H9 (cell line): ENCODE measurements at places on chromosomes 2 and 18.

- no peaks in the 10 kb centered on the region for H3K4me1 ChIP-seq
- no peak overlapping the region for H3K4me3 ChIP-seq
- H3K36me3 ChIP-seq: no peaks in the 10 kb centered on the region
- H3K27ac ChIP-seq: no peak overlapping the region
These were observed 200.9 kb upstream of the RAB6C start for GRCh38 chr2:129778584-129778877.

DNA sequence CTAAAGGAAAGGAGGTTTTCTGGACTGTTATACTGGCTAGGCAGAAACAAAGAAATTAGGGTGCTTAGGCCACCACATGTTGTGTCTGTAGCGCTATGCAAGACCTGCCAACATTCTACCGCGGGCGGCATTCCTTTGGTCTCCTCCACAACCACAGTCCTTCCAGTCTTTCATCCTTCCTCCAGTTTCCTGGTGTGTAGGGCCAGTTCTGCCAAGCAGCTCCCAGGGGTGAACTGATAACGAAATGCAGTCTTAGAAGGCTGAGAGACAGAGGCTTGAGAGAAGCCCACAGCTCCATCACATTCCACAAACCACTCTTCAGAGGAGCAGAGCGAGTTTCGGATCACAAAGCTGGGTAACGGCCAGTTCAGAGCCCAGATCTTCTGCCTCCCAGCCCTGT, 19.5 kb upstream of the CXXC1 start:
- no peak overlapping the region for H3K27ac ChIP-seq
- DNase-seq: no peak
- H3K4me3 ChIP-seq: peak overlapping the region; percentile 74
- no peaks in the 10 kb centered on the region; the same call in 1 of the 2 replicates for H3K27me3 ChIP-seq
- H3K4me1 ChIP-seq: no peaks in the 10 kb centered on the region

DNA sequence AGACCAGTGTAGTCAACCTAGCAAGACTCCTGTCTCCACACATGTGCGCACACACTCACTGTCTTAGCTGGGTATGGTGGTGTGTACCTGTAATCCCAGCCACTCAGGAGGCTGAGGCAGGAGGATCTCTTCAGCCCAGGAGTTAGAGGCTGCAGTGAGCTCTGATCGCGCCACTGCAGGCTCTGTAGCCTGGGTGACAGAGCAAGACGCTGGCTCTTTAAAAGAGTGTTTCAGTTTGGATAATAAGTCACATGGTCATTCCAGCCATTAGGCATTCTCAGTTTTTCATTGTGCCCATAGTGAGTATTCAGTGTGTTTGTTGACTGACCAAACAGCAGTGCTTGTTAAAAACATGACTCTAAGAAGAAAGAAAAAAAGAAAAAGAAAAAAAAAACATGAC, 31.0 kb downstream of the RAB10 start:
- no peaks in the 10 kb centered on the region for H3K27me3 ChIP-seq
- no peak for DNase-seq
- peaks cover 2% of the 10 kb centered on the region; the same call in 1 of the 2 replicates for H3K4me1 ChIP-seq
- H3K36me3 ChIP-seq: peaks cover 29% of the 10 kb centered on the region

DNA sequence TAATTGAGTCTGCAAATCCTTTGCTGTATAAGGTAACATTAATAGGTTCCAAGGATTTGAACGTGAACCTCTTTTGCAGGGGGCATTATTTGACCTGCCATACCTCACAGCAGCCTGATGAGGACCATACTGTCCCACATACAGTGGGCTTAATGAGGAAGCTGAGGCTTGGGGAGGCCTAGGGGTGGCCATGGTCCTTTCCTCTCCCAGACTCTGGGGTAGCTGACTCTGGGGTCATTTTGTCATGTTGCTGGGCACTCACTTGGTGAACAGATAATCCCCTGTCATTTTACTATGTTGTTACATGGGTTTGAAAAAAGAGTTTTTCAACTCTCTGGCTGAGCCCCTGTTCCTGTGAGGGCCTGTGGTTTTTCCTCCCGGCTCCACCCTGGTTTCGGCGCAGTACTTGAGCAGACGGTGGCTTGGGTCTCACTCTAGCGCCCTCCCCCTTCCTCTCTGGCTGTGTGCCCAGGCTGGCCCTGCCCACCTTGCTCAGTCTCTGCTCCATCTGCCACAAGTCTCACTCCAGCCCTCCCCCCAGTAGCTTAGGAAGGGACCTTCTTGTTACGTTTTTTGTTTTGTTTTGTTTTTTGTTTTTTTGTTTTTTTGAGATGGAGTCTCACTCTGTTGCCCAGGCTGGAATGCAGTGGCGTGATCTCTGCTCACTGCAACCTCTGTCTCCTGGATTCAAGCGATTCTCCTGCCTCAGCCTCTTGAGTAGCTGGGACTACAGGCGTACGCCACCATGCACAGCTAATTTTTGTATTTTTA, 21.0 kb downstream of the INPP4A start:
- no peak overlapping the region for H3K4me3 ChIP-seq
- H3K27me3 ChIP-seq: no peaks in the 10 kb centered on the region
- H3K36me3 ChIP-seq: peaks cover 9% of the 10 kb centered on the region
- DNase-seq: no peak
- no peak overlapping the region for H3K27ac ChIP-seq

DNA sequence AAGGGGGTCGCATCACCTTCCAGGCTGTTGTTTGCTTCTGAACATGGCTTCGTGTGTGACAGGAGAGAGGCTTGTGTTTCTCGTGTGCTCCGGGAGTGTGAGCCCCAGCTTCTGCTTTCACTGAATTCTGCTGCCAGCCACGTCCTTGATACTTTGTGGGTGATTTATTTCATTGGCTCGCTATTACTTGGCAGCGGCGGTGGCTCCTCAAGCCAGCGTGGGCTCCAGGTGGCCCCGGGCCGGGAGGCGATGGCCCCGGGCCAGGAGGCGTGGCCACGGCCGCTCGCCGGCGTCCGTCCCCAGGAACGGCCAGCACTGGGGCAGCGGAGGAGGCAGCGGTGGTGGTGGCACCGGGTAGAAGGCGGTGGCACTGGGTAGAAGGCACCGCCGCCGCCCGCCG, 63.1 kb downstream of the NAPG start:
- no peaks in the 10 kb centered on the region for H3K27me3 ChIP-seq
- no peak overlapping the region for H3K27ac ChIP-seq
- peaks cover 5% of the 10 kb centered on the region; the same call in 1 of the 2 replicates for H3K36me3 ChIP-seq

- H3K27ac ChIP-seq: no peak overlapping the region
- H3K27me3 ChIP-seq: no peaks in the 10 kb centered on the region
- H3K4me1 ChIP-seq: no peaks in the 10 kb centered on the region
These were observed 10.0 kb downstream of the RHOB start for GRCh38 chr2:20456636-20457426.

DNA sequence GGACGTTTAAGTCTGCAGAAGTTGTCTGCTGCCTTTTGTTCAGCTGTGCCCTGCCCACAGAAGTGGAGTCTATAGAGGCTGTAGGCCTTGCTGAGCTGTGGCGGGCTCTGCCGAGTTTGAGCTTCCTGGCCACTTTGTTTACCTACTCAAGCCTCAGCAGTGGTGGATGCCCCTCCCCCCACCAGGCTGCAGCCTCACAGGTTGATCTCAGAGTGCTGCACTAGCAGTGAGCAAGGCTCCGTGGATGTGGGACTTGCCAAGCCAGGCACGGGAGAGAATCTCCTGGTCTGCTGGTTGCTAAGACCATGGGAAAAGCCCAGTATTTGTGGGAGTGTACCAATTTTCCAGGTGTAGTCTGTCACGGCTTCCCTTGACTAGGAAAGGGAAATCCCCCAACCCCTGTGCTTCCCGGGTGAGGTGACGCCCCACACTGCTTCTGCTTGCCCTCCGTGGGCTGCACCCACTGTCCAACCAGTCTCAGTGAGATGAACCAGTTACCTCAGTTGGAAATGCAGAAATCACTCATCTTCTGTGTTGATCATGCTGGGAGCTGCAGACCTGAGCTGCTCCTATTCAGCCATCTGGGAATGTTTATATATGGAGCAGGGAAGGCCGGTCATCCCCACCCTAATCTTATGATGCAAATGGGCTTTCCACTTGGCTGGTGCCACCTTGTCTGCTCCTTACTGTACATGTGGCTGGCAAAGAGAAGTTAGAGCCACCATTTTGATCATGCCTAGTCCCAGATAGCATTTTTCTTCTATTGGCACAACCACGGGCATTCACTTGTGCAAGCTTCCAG, 156.9 kb upstream of the ITGA6 start:
- no peak overlapping the region for H3K4me3 ChIP-seq
- no peaks in the 10 kb centered on the region for H3K27me3 ChIP-seq
- peak; percentile 73 for DNase-seq
- H3K4me1 ChIP-seq: peaks cover 7% of the 10 kb centered on the region; the same call in 1 of the 2 replicates

- H3K27me3 ChIP-seq: no peaks in the 10 kb centered on the region
- no peak for DNase-seq
- H3K36me3 ChIP-seq: no peaks in the 10 kb centered on the region
- no peak overlapping the region for H3K27ac ChIP-seq
These were observed 110.6 kb downstream of the ABCA12 start for GRCh38 chr2:215027779-215028178.

DNA sequence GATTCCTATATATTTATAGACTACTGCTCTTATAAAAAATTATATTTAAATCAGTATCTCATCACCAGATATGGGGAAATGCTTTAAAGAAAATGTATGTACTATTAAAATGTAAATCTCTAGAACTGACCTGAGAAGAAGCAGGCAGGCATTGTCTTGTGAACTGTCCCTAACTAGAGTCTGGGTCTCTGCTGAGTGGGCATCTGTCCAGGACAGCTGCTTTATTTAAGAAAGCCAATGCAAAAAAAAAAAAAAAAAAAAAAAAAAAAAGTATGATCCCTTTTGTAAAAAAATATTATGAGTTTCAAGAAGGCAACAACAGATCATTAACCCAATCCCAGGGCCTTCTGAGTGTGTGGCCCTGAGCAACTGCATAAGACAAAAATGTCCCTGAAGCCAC, 66.0 kb downstream of the PAX3 start:
- DNase-seq: no peak
- no peaks in the 10 kb centered on the region for H3K4me1 ChIP-seq
- H3K27ac ChIP-seq: no peak overlapping the region
- no peaks in the 10 kb centered on the region for H3K27me3 ChIP-seq
- no peaks in the 10 kb centered on the region for H3K36me3 ChIP-seq
- H3K4me3 ChIP-seq: no peak overlapping the region

DNA sequence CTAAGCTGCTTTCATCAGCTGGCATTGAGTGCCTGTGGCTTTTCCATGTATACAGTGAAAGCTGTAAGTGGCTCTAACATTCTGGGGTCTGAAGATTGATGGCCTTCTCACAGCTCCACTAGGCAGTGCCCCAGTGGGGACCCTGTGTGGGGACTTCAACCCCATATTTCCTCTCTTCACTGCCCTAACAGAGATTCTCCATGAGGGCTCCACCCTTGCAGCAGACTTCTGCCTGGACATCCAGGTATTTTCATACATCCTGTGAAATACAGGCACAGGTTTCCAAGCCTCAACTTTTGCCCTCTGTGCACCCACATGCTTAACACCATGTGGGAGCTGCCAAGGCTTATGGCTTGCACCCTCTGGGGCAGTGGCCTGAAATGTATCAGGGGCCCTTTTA, 188.2 kb upstream of the SYT4 start:
- no peak overlapping the region for H3K4me3 ChIP-seq
- no peak for DNase-seq
- H3K27me3 ChIP-seq: no peaks in the 10 kb centered on the region
- H3K4me1 ChIP-seq: no peaks in the 10 kb centered on the region
- H3K36me3 ChIP-seq: peaks cover 22% of the 10 kb centered on the region
- H3K27ac ChIP-seq: no peak overlapping the region

GRCh38 chr2:108925286-108925685, 63.7 kb downstream of the EDAR start:
- no peak overlapping the region for H3K4me3 ChIP-seq
- H3K27ac ChIP-seq: no peak overlapping the region
- no peaks in the 10 kb centered on the region for H3K27me3 ChIP-seq
- no peaks in the 10 kb centered on the region for H3K4me1 ChIP-seq
- DNase-seq: no peak

GRCh38 chr2:241313543-241314095, 1.9 kb downstream of the HDLBP start:
- H3K27ac ChIP-seq: no peak overlapping the region
- H3K4me3 ChIP-seq: peak overlapping the region; percentile 100
- H3K27me3 ChIP-seq: no peaks in the 10 kb centered on the region

DNA sequence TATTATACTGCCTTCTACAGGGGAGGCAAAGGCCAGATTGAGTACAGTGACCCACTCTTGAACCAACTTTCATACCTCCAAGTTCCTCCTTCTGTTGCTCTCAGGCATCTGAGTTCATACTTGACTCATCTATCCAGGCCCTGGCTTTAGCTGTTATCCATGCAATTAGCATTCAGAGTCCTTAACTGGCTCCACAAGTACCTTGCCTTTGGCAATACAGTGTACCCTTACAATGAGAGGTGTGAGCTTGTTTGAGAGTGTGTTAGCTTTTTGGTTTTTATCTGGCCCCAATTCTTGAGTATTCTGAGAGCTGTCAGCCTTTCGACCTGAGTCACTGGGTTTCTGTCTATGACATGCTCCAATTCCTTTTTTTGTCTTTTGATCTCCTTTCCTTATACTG, 60.2 kb downstream of the EHD3 start:
- no peak for DNase-seq
- H3K4me3 ChIP-seq: no peak overlapping the region

DNA sequence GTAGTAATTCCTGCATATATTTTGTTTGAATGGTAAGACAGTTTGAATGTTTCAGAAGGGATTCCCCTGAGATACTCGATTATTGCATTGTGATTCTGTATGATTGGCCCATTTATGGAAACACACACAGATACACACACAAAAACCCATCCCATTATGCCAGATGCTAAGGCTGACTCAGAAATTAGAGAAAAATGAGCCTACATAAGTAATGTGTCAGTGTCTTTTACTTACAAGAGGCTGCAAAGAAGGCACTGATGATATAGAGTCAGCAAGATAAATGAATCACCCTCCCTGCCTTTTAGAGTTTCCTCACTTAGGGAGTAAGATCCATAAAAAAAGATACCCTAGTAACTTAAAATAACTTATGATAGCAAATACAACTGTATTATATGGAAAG, 1481.1 kb upstream of the ACVR2A start:
- no peaks in the 10 kb centered on the region for H3K4me1 ChIP-seq
- no peak for DNase-seq
- no peak overlapping the region for H3K4me3 ChIP-seq

DNA sequence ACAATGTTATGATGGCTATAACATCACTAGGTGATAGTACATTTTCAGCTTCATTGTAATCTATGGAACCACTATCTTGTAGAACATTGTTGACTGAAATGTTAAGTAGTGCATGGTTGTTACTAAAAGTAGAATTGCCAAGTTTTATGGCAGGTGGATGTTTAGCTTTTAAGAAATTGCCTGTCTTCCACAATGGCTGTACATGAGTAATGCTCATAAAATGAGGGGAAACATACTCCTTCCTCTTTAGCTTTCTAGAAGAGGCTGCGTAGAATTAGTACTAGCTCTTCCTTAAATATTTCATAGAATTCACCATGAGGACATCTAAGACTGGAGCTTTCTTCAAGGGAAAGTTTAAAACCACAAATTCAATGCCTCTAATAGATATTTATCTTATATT, 161.0 kb downstream of the TPGS2 start:
- no peaks in the 10 kb centered on the region for H3K36me3 ChIP-seq
- DNase-seq: no peak

DNA sequence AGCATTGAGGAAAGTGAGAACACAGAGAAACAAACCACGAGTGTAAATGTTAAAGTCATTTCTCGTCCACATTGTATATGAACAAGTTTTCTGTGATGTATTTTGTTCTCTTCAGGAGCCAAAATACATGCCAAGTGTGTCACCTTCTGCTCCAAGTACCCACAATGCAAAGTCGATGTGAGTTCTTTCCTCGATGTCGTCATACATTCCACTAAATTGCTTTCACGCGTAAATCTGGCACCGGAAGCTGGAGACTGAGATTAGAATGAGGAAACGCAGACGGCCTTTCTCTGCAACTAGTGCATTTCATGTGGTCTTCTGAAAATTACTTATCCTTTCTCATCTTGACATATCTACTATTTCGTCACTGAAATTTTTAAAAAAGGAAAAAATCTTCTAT, 118.5 kb upstream of the SALL3 start:
- no peak overlapping the region for H3K4me3 ChIP-seq
- H3K27ac ChIP-seq: no peak overlapping the region
- no peaks in the 10 kb centered on the region for H3K4me1 ChIP-seq
- H3K27me3 ChIP-seq: no peaks in the 10 kb centered on the region
- DNase-seq: no peak
